ENCODE measurements at places on chromosomes 6 and 20. TPM values are rescaled to one million over a fixed set of nuclear protein-coding genes. Genes with fewer than 3 reads are reported as not detected.

LHFPL5 gene
- total RNA-seq = not detected

PKIB gene
- 9.2 TPM for total RNA-seq

SALL4 gene
- total RNA-seq = 0.64 TPM

WASF1 gene
- total RNA-seq = 8.7 TPM

TRIM31 gene
- total RNA-seq = not detected

LPIN3 gene
- total RNA-seq = 11.8 TPM

TDRD6 gene
- total RNA-seq = under 0.01 TPM

LAMA5 gene
- total RNA-seq = 124 TPM

EPB41L2 gene
- 3.4 TPM for total RNA-seq

FKBP1C gene
- total RNA-seq = under 0.01 TPM

ANGPT4 gene
- total RNA-seq = not detected

APCDD1L gene
- not detected for total RNA-seq

NHLRC1 gene
- 2.3 TPM for total RNA-seq

GLP1R gene
- not detected for total RNA-seq

Data from tracheal epithelial cell (primary cell).